HS-27A (cell line): ENCODE measurements at places on chromosomes 3 and 15.

GRCh38 chr15:36936613-36937012, 163.7 kb downstream of the MEIS2 start:
- DNase-seq, result no peak

GRCh38 chr3:38307599-38307998, 25.5 kb downstream of the SLC22A14 start:
- DNase-seq, result no peak

DNA sequence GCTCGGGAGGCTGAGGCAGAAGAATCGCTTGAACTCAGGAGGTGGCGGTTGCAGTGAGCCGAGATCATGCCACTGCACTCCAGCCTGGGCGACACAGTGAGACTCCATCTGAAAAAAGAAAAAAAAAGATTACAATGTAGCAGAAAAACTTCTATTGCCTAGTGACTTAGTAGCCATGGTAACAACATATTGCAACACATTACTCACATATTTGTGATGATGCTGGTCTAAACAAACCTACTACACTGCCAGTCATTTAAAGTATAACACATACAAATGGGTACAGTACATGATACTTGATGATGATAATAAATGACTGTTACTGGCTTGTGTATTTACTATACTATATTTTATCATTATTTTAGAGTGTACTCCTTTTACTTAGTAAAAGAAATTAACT, 125.6 kb downstream of the PLOD2 start:
- DNase-seq, result no peak

- no peak for DNase-seq
These were observed 80.6 kb downstream of the RBPMS2 start for GRCh38 chr15:64694816-64695215.

- no peak for DNase-seq
These were observed 37.3 kb downstream of the ZBTB38 start for GRCh38 chr3:141405591-141405990.

- no peak for DNase-seq
These were observed 143.2 kb upstream of the PRR20G start for GRCh38 chr3:127431066-127431465.

- DNase-seq, result no peak
These were observed 39.9 kb upstream of the LRTM1 start for GRCh38 chr3:54967731-54968161.

GRCh38 chr3:40997711-40998519, 201.4 kb upstream of the CTNNB1 start:
- DNase-seq, result no peak

DNA sequence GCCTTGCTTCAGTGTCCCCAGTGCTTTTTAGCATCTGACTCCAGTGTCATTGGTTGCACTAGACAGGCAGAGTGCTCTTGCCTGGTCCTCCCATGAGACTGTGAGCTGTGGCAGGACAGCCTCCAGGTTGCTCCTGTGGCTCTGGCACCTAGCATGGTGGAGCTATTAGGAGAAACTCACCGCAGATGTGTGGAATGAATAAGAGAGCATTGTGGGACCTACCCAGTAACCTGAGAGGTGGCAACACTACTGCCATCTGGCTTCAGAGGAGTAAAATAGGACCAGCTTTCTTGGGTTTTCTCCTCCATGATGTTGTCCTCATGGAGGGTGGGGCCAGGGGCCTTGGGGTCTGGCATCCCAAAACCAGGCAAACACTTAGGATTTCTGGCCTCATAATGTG, 183.6 kb downstream of the EPHB1 start:
- no peak for DNase-seq

- peak; percentile 77 for DNase-seq
These were observed 1.9 kb upstream of the PLCD1 start for GRCh38 chr3:38031022-38031994.

GRCh38 chr3:67781218-67781617, 126.8 kb upstream of the SUCLG2 start:
- no peak for DNase-seq

DNA sequence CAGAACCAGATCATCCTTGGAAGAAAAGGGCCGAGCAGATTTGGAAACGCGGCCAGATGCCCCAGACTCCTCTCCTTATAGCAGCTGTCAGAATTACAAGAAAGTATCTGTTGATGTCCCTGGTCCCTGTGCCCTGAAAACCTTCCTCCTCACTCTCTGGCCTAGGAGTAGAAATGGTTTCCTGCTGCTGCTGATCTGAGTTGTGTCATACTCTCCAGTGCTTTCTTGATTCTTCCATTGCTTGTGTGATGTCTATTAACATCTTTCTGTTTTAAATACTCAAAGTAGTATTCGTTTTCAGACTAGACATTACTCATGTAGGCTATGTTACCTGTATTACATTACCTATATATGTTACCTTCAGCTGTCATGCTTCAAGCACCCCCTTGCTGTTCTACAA, 26.8 kb upstream of the HERC1 start:
- DNase-seq, result no peak

GRCh38 chr3:46065294-46065705, 38.0 kb upstream of the XCR1 start:
- DNase-seq, result no peak

DNA sequence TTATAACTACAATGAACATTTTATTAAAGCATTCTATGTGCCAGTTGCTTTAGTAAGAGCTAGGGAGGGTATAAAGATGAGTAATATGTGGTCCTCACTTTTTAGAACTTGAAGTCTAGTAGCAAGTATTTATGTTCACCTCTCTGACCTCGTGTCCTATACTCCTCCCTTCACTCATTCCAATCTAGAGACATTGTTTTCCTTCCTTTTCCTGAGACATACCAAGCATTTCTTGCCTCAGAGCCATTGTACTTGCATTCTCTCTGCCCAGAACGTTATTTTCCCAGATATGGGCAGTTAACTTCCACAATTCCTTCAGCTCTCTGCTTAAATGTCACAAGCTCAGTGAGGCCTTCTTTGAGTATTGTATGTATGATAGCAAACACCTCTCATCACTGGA, 408.6 kb downstream of the PDCD6IP start:
- peak; percentile 74 for DNase-seq

DNA sequence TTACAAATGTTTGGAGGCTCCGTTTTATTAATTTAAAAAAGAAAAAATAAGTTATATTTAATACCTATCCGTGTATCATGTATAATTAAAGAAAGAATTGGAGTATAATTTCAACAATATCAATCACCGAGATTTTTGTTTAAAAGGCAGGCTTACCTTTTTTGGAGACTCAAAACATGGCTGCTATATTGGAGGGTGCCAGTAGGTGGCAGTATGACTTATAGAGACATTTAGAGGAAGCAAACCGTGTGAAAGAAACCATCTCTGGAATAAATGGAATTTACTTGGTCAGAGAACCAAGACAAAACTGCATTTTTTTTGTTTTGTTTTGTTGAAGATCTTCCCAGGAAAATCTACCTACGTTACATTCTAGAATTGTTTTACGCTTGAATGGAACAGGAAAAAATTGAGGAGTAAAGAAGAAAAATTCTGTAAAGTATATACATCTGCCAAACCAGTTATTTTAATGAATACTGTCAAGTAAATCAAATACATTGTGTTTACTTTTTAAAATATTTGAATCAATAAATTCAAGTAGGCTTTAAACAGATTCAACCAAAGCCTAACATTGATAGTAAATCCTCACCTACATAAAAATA, 802.6 kb upstream of the ALCAM start:
- DNase-seq, result peak; percentile 31

- DNase-seq, result no peak
These were observed 100.6 kb downstream of the STAG1 start for GRCh38 chr3:136651581-136651980.

DNA sequence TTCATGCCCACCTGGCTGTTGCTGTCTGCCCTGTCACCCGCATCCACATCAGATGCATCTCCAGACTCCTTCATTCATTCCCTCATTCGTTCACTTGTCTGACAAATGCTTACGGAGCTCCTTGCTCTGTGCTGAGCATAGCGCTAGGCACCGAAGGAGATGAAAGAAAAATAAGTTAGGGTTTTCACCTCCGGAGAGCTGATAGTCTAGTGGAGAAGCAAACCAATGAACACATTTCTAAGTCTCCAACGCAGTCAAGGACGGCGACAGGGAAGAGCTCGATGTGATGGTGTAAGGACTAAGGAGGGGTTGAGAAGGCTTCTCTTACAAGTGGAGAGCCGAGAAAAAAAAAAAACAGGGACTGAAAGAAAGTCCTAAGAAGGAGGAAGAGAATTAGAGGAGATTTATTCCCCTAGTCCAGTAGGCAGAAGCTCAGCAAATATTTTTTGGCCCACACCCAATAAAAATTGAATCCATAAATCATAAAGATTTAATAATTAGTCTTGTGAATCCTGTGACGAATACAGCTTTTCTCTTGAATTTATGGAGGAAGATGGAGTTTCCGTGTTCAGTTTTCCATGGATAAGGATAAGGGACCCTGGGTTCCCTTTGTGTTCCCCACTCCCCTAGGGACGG, 127.2 kb upstream of the DLG1 start:
- DNase-seq, result no peak

DNA sequence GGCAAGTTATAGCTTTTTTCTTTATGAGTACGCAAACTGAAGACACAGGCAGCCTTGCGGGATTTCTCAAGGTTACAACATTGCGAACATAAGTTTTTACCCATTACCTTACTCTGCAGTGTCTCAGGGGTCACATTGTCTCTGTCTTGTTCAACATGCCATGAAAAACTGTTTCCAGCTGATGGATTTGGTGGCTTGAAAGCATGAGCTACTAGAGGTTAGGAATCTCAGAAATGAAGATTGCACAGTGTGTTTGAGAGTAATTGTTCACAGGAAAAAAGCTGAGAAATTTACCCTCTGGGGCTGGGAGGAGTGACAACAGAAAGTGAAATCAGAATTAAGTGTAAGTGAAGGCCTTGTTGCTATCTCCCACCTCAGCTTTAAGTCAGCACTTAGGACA, 568.6 kb downstream of the TAFA4 start:
- no peak for DNase-seq

GRCh38 chr15:57057134-57057930, 138.9 kb downstream of the TCF12 start:
- DNase-seq, result no peak

DNA sequence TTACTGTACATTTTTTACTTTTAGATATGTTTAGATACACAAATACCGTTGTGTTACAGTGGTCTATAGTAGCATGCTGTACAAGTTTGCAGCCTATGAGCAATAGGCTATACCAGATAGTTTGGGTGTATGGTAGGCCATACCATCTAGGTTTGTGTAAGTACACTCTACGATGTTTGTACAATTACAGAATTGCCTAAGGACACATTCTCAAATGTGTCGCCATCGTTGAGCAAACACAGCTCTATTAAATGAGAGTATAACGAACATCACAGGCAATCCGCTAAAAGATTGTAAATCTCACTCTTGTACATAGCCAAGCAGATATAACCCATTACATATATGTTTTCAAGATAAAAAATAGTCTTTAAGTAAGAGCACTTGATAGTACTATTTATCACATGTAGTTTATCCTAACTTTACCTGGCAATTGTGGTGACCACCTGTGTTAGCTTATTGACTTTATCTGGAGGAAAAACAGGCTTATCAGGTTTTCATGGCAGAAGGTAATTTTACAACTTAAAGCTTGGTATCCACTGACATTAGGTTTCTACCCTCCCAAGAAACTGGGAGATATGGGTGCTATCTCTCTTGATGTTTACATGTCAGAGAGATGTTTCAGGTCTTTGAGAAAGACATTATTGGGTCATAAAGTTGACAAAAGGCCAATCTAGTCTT, 898.7 kb downstream of the NSUN3 start:
- DNase-seq, result no peak

GRCh38 chr15:56891852-56892440, 26.5 kb upstream of the TCF12 start:
- DNase-seq, result no peak

DNA sequence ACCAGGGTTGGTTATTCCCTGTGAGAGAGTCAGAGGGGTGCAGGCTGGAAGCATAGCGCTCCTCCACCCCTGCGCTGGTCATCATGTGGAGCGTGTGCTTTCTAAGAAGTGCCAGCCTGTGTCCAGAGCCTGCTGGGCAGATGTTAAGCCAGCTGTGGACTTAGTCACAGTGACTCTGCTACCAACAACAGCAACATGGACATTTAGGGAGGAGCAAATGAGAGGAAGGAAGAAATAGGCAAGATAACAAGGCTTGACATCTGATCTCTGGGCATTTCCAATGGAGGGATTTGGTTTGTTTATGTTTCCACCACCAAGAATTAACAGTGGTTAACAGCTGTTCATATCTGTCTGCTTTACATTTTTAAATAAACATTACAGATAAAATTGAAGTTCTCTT, 36.4 kb upstream of the MYZAP start:
- DNase-seq, result no peak

GRCh38 chr15:63911160-63911559, 77.4 kb upstream of the HERC1 start:
- no peak for DNase-seq

DNA sequence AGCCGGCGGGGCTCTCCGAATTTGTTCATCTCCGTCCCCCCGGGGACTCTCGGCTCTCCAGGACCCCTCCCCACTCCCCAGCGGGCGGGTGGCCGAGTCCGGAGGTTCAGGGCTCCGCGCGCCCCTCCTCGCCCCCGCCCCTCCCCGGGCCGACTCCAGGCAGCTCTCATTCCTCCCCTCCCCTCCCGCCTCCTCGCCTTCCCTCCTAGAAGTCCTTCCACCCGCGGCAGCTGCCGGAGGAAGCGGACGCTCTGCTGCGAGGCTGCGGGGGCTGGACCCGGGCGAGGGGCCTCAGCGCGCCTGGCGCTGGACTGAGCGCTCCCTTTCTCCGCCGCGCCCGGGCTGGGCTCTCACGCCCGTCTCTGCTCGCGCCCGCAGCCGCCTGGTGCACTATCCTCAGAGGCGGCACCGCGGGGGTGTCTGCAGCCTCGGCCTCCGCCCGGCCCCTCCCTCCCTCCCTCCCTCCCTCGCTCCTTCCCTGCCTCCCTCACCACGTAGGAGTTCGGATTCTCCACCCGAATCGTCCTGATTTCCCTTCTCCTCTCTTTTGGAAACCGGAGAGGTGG, at the start of gene ROBO2:
ROBO2 (plus strand) TSS at position 494 of the 566 bp plus-strand sequence. CDS start 687 bp downstream, outside the sequence.
- DNase-seq, result no peak

- no peak for DNase-seq
These were observed 2.5 kb downstream of the CLDN11 start for GRCh38 chr3:170421111-170421641.

DNA sequence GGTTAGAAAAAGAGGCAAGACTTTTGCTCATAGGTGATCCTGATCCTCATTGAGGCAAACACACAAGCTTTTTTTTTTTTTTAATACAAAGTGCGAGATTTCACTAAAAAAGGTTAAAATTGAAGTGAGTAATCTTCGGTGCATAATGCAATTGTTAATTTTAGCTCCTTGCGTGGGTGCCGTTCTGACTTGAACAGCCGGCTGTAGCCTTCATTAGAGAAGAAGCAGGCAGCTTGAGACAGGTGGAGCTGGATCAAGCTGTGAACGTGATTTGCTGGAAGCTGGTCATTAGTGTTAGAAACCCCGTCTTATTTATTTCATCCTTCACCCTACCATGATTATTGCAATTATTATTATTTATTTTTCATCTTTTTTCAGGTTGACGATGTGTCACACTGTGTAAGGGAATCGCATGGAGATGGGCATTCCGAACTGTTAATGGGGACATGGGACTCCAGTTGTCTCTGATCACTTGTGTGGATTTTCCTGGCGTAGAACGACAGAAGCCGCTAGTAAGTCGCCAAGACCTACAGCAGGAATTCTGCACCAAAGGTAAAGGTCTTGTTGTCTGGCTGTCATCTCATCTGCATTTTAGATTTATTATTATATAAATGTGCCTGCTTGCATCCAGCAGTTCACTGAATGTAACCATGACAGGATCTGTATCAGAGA, 40.2 kb downstream of the ARPP21 start:
- no peak for DNase-seq

GRCh38 chr3:164419220-164419619, 659.1 kb downstream of the SI start:
- no peak for DNase-seq
